ENCODE measurements at places on chromosomes 1 and 21. TPM values are rescaled to one million over a fixed set of nuclear protein-coding genes. Genes with fewer than 3 reads are reported as not detected.

- DNase-seq, result no peak
These were observed 609 bp downstream of the PIGK start for GRCh38 chr1:77218477-77219165.

CFHR5 gene
- polyA plus RNA-seq, result 0.05 TPM

- no peak for DNase-seq
These were observed 21.5 kb downstream of the GNG12 start for GRCh38 chr1:67811781-67812180.

CFAP74 gene
- polyA plus RNA-seq, result 0.23 TPM

SPATA1 gene
- polyA plus RNA-seq, result 0.24 TPM

DNA sequence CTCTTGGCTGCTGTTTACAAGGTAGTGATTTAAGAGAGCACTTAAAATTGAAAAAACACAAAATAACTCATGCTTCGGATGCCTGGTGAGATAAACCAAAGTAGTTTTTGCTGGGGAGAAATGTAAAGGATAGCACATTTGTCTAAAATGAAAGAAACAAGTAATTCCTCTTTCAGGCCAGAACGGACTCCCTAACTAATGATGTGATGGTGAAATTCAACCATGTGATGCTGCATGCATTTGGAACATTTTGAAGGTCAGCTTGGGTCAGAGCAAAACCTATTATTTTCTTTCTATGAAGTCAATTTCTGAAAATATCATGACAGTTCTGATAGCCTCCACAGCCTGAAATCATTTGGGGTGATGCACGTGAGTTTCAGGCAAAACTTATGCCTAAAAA, 27.6 kb downstream of the NMNAT2 start:
- DNase-seq, result no peak

AKNAD1 gene
- polyA plus RNA-seq, result 1.2 TPM

GRCh38 chr1:3036447-3037280, 15.4 kb downstream of the ACTRT2 start:
- DNase-seq, result no peak

DNA sequence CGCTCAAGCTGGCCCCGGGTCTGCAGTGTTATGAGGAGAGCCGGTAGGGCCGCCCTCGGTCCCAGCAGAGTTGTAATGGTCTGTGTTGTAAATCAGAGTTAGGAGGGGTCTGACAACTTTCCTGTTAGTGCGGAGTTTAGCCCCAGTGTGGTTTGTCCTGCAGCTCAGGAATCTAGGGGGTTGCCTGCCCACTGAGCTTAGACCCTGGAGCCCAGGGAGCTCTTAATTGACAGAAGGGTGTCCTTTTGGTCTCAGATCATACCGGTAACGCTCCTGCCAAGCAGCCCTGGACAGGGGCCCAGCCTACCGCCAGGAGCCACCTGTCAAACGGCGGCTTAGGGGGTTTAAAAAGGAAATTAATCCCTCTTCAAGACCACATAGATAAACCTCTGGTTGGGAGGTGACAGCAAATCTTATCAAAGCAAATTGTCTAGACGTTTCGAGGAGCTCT, 164.4 kb downstream of the DYRK1A start:
- DNase-seq, result no peak

- DNase-seq, result no peak
These were observed 505.8 kb downstream of the SMYD3 start for GRCh38 chr1:246001142-246001836.

DNA sequence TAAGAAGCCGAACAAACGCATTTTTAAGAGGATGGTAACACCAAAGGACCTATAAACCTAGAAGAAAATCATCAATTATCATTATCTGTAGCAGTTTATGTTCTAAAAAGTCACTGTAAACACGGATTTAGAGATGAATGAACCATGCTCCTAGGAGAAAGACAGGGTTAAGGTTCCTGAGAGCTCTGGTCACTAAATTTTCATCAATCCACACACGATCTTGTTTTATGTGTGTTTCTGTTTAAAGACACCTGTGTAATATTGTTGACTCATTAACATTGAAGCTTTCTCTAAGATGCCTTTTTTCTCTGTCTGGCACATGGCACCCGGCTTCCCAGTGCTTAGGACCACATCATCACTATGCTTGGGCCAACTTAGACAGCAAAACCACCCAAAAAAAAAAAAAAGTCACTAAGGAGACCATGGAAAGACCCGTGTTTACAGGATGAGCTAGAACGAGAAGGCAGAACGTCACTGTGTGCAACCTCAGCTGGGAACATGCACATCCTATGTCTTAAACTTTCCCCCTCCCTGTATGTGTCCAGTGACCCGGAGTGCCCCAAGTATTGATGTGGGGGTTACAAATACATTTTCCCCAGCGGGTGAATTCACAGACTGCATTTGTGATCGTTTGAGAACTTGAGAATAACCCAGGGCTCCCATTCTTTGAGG, 55.8 kb upstream of the PDE9A start:
- DNase-seq, result no peak

GRCh38 chr1:167118188-167118587, 24.3 kb downstream of the STYXL2 start:
- no peak for DNase-seq

- DNase-seq, result no peak
These were observed 18.8 kb upstream of the ZNF281 start for GRCh38 chr1:200428482-200429205.
